ENCODE measurements at places on chromosomes 6 and 20.

DNA sequence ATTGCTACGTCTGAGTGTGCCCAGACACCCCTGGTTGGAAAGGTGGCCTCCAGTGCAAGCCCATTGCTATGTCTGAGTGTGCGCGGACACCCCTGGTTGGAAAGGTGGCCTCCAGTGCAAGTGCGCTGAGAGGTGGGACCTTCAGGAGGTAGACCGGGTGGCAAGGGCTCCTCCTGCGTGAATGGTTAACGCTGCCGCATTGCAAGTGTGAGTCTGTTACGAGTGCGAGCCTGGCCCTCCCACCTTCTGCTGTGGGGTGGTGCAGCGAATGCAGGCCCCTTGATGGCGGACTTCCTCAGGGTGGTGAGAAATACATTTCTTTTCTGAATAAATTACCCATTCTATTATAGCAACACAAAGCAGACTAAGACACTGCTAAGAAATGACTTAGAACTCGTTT lies 208.8 kb downstream of the DLL1 start:
- DNase-seq: no peak

GRCh38 chr6:137998461-137999019 lies 108.7 kb downstream of the PERP start:
- no peak for DNase-seq

DNA sequence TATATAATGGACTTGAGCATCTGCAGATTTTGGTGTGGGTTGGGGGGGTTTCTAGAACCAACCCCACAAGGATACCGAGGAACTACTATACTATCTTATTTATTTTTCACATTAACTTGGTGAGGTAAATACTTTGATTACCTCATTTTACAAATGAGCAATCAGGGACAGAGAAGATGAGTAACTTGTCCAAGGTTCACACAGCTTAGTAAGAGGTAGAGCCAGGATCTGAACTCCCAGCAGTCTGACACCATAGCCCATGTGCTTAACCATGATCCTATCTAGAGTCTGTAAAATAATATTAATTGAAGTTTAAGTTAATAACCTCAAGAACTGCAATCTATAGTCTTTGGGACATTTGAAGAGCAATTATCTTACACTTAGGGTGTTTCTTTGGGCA lies 28.6 kb downstream of the DHX35 start:
- no peak for DNase-seq

DNA sequence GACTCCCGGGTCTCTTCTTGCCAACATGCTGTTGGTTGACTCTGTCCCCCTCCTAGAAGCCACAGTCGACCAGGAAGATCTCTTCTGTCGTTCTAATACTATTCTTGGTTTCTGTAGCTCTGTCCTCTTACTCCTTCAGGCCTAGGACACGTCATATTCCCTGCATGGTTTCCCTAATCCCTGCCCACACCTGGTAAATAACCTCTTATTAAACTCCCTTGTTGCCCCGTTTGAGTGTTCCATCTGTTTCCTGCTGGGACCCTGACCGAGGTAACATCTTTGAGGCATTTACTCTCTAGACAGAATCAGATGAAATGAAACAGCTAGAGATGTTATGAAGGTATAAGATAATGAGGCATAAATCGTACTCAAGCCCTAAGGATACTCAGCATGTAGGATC lies 68.1 kb downstream of the PLCB4 start:
- no peak for DNase-seq

- DNase-seq: no peak
These were observed 758 bp downstream of the GCLC start for GRCh38 chr6:53544217-53544469.

DNA sequence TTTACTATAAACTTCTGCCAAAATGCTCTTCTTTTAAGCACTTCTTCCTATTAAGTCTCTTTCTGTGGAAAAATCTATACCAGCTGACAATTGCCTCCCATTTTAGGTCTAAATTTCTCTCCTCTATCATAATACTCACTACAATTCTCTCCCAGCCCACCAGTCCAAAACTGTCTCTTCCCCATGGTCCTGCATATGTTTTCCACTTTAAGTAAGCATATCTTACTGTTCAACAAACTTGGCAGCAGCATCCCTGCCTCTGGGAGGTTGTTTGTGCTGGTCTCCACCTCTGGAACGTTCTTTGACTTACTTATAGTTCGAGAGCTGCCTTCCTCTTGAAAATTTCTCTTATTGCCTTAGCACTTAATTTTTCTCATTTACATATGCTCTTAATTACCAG lies 180.5 kb downstream of the COL12A1 start:
- DNase-seq: no peak

DNA sequence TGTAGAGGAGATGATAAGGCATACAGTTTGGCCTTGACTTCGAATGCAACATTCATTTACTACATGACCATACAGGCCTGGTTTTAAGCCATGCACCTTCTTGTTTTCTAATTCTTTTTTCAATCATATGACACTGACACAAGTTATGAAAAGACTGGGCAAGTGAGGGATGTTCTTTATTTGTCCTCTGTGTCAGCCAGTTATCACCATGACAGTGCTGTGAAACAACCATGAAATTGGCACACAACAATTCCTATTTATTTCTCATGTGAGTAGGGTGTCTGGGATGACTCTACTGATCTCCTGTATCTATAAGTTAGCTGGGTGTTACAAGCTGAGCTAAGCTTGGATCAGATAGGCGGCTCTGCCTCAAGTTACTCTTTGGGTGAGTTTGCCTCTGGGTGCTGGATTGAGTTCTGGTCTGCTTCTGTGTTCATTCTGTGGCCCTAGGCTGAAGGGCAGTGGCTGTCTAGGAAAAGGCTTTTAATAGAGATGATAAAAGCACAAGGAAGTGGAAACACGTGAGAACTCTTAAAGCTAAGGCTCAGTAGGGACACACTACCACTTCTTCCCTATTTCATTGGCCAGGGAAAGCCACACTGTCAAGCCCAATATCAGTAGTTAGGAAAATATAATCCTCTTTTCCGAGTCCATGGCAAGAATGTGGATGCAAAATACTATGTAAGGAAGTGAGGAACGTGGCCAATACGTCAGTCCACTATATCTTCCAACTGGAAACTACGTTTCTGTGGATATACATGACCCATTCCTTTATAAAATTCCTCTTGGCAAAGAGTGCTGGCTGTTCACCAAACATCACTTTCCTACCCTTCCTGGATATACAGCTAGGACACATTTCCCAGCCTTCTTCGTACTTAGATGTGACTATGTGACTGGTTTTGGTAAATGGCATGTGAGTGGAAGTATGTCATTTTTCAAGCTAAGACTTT lies 126.2 kb upstream of the RNF24 start:
- no peak for DNase-seq

DNA sequence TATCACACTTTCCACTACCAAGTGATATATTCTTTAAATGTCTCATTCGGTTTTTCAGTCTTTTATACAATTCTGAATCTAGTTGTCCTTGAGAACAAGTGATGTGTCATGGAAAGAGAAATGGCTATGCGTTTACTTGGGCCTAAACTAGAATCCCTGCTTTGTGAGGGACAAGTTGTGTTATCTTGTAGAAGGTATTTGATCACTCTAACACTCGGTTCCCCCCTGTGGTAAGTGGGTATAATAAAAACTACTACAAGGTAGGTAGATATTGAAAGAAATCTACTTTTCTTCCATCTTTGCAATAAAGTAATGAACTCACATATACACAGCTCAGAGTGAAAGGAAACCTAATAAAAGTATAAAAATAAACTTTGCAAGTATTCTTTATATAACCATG lies 108.9 kb downstream of the MANEA start:
- DNase-seq: no peak

GRCh38 chr6:154404791-154405400 lies 48.3 kb upstream of the IPCEF1 start:
- DNase-seq: no peak

- no peak for DNase-seq
These were observed 450.1 kb downstream of the COL12A1 start for GRCh38 chr6:74755778-74756177.

- DNase-seq: peak; percentile 67
These were observed 16.7 kb downstream of the HMGN4 start for GRCh38 chr6:26554697-26555504.

- DNase-seq: no peak
These were observed 399.6 kb downstream of the PTPRT start for GRCh38 chr20:42790111-42790510.

DNA sequence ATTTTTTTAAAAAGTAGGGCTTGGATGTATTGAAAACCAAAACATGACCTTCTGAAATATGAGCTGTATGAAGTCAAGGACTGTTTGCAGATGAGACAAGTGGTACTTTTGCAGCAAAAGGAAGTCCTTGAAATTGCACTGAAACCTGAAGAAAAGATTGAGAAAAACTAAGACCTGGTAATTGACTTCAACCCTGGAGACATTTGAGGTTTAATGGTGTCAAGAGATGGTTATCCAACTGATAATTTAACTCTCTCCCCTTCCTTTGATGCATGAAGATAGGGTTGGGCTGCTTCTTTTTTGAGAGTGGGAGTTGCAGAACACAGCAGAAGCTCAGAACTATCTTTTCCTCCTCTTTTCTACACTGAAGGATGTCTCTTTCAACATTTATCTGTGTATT lies 180.9 kb upstream of the DTNBP1 start:
- DNase-seq: no peak

- DNase-seq: no peak
These were observed 241.4 kb downstream of the SLC24A3 start for GRCh38 chr20:19453862-19454261.

DNA sequence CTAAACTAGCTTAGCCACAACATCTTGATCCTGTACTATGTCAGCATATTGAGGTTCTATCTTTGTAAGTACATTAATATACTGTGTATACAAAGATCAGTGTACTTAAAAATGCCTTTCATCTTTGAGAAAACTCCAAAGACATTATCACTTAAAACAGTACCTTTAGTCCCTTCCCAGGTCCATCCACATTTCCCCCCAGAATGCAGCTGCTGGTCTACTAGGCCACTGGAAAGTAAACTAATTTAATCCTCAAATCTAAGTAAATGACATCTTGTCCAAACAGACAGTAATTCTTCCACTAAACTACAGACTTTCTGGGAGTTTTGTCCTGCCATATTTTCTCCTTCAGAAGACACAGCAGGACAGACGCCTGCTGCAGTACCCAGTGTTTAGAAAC lies 68.7 kb downstream of the SYCP2 start:
- no peak for DNase-seq

- no peak for DNase-seq
These were observed 99.9 kb upstream of the SHLD1 start for GRCh38 chr20:5650280-5650691.

DNA sequence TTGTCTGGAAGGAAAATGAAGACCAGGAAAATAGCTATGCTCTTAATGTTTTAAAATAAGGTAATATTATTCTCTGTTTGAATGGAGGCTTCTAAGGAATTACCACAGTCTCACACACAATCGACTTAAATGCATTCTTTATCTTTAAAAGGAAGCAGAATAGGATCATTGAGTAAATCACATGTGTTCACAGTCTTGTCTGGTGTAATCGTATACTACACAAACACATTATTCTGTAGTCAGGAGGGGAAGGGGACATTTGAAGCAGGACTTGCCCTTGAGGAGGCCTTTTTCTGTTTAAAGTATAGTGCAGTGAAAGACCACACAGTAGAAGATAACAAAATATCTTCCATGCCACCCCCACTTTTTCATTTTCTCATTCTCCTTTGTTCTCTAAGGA lies 20.6 kb upstream of the REV3L start:
- DNase-seq: no peak

DNA sequence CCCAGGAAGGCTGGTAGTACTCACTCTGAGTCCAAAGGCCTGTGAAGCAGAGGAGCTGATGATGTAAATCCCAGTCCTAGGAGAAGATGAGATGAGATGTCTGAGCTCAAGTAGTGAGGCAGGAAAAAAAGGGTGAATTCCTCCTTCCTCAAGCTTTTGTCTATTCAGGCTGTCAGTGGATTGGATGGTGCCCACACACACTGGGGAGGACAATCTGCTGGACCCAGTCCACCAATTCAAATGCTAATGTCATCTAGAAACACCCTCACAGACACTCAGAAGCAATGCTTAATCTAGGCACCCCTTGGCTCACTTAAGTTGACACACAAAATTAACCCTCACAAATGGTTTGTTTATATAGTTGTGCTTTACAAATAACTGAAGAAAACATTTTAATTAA lies 94.6 kb downstream of the CD109 start:
- no peak for DNase-seq

DNA sequence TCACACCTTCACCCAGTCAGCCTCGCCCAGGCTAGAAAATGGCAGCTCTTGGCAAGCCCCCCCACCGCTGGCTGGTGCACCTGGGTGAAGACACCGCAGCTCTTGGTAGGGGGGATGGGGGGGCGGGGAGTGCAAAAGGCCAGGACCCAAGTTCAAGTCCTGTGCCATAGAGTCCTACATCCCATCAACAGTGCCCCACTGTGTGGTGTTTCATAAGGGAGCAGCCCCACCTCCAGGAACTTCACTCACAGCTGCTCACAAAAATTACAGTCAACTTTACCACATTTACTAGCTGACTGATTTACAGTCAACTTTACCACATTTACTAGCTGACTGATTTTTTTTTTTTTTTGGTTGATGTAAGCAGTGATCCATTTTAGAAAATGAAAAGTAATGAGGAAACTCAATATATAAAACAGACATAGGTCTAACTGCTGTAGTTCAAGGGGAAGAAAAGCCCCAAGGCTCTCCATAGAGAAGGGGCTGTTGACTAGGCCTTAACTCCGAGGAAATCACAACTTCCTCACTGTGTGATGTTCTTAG lies 208.9 kb upstream of the SNX9 start:
- DNase-seq: no peak

DNA sequence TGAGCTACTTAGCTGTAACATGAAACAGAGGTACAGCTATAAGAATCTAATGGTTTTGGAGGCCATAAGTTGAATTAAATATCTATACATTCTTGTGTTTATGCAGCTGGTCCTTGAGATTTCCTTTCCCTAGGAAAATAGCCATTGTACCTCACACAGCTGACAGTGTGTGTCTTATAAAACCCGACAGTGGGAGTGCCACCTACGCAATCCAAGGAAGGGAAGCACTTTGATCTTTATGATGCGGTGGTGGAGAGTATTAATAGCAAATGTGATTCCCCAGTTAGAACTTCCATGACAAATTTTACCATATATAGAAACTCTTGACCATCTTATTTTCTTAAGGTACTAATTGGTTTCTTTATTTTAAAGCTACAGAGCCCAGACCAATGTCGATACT lies 149.5 kb downstream of the TMEM200A start:
- no peak for DNase-seq

GRCh38 chr6:168441434-168442391 lies 729 bp downstream of the SMOC2 start:
- no peak for DNase-seq

DNA sequence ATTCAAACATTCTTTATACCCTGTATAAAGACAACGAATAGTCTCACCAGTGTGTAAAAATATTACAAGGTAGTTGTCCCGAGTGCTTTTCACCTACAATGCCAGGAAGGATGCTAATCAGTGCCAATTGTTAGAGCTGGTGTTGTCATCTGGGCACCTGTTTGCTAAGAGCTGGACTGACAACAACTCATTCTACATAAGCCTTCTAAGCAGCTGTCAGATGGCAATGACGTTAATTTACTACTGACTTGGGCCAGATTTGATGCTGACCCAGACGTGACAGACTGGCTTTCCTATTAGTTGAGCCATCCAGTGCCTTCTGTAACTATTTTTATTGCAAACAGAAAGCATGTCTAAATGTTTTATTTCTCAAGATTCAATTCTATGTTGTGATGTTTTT lies 355.2 kb downstream of the ADGRB3 start:
- DNase-seq: no peak

- no peak for DNase-seq
These were observed 415.1 kb downstream of the PLCB1 start for GRCh38 chr20:8547035-8547650.
